ENCODE measurements at places on chromosomes 1 and 21.

DNA sequence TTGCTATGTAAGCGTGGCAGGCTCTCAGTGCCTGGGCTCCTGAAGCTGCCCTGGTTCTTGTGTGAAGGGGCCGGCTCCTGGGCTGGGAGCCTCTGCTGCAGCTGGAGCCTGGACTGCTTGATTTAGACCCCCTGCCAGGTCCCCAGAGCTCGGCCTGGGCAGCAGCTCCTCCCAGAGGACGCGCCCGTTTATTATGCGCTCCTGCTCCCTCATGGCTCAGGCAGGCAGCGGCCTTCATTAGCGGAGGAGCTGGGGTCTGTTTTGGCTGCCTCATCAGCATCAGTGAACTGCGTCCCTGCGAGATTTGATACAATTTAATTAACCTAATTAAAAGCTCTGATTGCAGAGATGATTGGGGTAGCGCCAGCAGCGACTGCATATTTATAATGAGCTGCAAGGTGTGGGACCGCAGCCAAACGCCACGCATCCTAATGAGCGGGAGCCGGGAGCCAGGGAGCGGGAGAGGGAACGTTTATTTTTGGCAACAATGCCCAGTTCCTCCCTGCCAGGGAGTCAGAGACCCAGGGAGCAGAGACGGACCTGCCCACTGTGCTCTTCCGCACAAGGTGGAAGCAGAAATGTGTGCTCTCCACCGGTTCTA is 16.6 kb downstream of the UTP11 start:
- DNase-seq: no peak

GRCh38 chr1:208670778-208671177 is 426.6 kb upstream of the PLXNA2 start:
- DNase-seq: no peak

DNA sequence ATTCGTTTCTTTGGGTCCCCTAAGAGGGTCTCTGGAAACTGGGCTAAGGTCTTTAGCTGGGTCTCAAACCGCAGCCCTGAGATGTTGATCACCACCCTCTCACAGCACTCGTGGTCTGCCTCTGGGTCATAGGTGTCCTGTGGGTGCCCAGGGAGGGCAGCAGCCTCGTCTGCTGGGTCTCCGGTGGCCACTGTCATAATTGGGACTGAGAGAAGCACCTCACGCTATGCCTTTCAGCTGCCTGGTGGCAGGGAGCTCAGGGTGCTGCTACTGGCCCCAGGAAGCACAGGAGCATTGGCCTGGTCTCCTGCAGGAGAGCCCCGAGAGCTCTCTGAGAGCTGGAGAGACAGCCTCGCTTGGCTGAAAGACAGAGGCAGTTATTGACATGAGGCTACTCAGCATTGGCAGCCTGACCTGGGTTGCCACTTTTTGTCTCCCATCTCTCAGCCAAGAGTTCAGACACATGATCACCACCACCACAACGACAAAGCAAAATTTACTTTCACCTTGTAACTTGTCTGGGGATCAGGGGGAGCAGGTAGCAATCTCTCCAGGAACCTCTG is 1.5 kb downstream of the KCNA2 start:
- DNase-seq: no peak

DNA sequence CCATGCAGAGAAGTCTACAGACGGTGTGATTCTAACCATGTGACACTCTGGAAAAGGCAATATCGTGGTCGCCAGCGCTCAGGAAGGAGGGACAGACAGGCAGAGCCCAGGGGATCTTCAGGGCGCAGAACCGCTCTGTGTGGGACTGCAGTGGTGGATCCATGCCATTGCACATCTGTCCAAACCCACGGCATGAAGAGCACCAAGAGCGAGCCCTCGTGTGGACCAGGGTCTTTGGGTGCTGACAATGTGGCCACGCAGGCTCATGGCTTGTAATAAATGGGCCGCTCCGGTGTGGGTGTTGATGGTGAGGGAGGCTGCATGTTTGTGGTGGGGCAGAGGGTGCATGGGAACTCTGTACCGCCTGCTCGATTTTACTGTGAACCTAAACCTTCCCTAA is 25.3 kb upstream of the POFUT2 start:
- DNase-seq: no peak

- DNase-seq: no peak
Observed at GRCh38 chr1:116306840-116307442, 66.1 kb upstream of the ATP1A1 start.

GRCh38 chr1:35748326-35748725 is 21.5 kb downstream of the CLSPN start:
- no peak for DNase-seq

DNA sequence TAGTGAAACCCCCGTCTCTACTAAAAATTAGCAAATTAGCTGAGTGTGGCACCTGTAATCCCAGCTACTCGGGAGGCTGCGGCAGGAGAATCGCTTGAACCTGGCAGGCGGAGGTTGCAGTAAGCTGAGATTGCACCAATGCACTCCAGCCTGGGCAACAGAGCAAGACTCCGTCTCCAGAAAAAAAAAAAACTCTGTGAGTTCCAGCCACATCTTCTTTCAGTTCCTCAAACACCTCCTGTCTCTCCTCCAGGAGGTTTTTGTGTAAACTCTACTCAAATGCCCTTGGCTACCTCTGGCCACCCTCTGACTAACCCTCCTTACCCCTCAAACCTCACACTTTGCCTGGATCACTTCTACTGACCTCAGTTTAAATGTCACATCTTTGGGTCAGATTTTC is 38.1 kb downstream of the RCSD1 start:
- DNase-seq: no peak

- DNase-seq: no peak
Observed at GRCh38 chr1:83123019-83123418, 875.9 kb downstream of the TTLL7 start.

DNA sequence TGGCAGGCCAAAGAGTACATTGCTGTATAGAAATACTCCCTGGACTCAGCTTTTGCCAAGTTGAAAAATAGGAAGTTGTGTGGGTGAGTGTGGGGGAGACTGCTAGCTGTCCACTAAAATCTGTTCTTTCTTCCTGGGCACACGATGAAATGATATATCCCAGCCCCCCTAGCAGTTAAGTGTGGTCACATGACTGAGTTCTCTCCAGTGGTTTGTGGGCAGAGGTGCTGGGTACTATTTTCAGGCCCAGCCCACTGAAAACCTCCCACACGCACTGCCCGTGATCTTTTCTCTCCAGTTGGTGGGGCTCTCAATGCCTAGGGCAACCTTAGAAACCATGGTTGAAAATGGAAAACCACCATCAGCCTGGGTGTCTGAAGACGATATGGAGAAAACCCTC is 119.7 kb upstream of the LMO4 start:
- no peak for DNase-seq

DNA sequence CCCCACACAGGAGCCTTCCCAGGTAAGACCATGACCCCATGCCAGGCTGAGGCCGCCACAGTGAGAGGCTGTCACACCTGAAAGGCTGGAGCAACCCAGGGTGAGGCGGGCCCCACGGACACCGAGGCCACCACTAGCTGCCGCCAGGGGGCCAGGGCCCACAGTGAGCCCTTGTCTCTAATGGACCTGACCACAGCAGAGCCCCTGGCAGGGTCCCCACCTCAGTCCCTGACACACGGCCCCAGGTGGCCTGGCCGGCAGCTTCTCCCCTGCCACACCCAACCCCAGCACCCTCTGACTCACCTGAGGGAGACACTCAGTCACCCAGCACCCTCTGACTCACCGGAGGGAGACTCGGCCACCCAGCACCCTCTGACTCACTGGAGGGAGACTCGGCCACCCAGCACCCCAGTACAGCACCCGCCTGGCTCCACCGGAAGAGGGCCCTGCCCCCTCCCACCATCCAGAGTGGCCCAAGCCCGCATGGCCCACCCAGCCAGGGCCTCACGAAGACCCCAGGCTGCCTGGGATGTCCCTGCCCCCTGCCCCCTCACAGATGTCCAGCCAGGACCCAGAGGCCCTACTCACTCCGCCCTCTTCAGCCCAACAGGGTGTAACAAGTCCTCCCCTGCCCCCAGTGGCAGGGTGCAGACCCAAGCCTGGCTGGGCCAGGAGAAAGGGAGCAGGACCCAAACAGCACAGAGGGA is 4.4 kb downstream of the DVL1 start:
- peak; percentile 77 for DNase-seq

DNA sequence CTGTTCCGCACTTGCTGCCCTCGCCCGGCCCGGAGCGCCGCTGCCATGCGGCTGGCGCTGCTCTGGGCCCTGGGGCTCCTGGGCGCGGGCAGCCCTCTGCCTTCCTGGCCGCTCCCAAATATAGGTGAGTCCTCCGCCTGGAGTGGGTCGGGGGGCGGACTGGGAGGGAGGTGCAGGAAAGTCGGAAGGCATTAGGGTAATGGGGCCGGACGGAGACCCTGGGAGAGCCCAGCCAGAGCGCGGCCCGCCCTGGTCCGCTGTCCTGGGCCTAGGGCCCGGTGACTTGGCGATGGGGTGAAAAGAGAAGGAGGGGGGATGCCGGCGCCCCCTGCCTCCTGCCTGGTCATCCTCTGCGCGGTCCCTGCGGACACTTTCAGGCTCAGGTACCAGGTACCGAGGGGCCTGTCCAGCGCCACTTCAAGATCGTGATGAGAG is 243 bp downstream of the ADAM15 start:
- no peak for DNase-seq

- DNase-seq: no peak
Observed at GRCh38 chr1:18109756-18110597, 2.4 kb downstream of the IGSF21 start.

Measured in NCI-H460 (cell line).